ENCODE measurements at places on chromosomes 3 and 15. TPM values are rescaled to one million over a fixed set of nuclear protein-coding genes. Genes with fewer than 3 reads are reported as not detected.

POC1A gene
- not detected for total RNA-seq

AMIGO3 gene
- total RNA-seq: 3.0 TPM

GRCh38 chr3:37984051-37984450, 6.5 kb upstream of the VILL start:
- no peaks in the 10 kb centered on the region for H3K4me1 ChIP-seq
- H3K27me3 ChIP-seq: no peaks in the 10 kb centered on the region
- peaks cover 5% of the 10 kb centered on the region for H3K36me3 ChIP-seq
- no peak overlapping the region for H3K4me3 ChIP-seq
- no peak overlapping the region for H3K27ac ChIP-seq
- DNase-seq: no peak

GRCh38 chr3:12442654-12443501, 41.4 kb upstream of the TSEN2 start:
- DNase-seq: no peak
- H3K4me1 ChIP-seq: peaks cover 13% of the 10 kb centered on the region
- no peaks in the 10 kb centered on the region for H3K36me3 ChIP-seq
- no peaks in the 10 kb centered on the region for H3K27me3 ChIP-seq

- no peak overlapping the region for H3K4me3 ChIP-seq
- peaks cover 55% of the 10 kb centered on the region for H3K4me1 ChIP-seq
- DNase-seq: no peak
- peak overlapping the region; percentile 93 for H3K27ac ChIP-seq
- H3K27me3 ChIP-seq: no peaks in the 10 kb centered on the region
- H3K36me3 ChIP-seq: no peaks in the 10 kb centered on the region
These were observed 56.9 kb downstream of the AMOTL2 start for GRCh38 chr3:134317106-134317947.

DNA sequence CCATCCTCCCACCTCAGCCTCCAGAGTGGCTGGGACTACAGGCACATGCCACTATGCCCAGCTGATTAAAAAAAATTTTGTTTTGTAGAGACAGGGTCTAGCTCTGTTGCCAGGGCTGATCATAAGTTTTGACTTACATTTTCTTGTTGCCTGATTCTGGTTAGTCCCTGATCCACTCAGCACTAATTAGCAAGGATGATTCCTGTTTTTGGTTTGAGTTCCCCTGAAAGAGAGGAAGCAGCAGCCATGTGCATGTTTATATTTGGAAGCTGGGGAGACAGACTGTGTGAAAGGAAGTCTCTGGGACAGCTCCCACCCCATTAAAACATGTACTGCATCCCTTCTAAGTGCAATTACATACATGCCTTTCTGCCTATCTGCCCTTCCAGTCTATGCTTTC, 3.6 kb upstream of the NCK1 start:
- peaks cover 9% of the 10 kb centered on the region for H3K4me1 ChIP-seq
- H3K4me3 ChIP-seq: no peak overlapping the region
- H3K36me3 ChIP-seq: no peaks in the 10 kb centered on the region
- no peak overlapping the region for H3K27ac ChIP-seq

DNA sequence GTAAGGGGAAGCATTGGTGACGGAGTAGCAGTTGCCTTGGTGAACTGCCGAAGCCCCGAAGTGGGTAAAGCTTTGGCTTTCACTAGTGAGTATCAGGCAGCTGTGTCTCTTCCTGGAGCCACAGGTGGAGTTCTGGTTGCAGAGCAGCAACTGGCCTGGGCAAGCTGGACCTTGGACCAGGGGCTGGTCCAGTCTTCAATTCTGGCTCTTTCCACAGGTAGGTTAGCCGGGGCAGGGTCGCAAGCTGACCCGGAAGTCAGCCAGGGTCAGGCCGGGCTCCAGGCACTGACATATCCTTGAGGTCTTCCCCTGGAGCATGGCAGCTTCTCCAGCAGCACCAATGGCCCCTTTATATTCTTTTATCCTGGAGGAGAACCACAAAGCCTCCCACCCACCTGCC, 73.2 kb downstream of the TMEM44 start:
- no peaks in the 10 kb centered on the region for H3K4me1 ChIP-seq
- H3K27ac ChIP-seq: no peak overlapping the region
- H3K4me3 ChIP-seq: no peak overlapping the region
- no peak for DNase-seq

CHRD gene
- 19.5 TPM for total RNA-seq

GRCh38 chr3:177351206-177351605, 153.9 kb upstream of the TBL1XR1 start:
- H3K27me3 ChIP-seq: no peaks in the 10 kb centered on the region
- no peak for DNase-seq
- peaks cover 5% of the 10 kb centered on the region for H3K4me1 ChIP-seq
- H3K36me3 ChIP-seq: no peaks in the 10 kb centered on the region
- no peak overlapping the region for H3K4me3 ChIP-seq
- H3K27ac ChIP-seq: no peak overlapping the region

- H3K4me1 ChIP-seq: no peaks in the 10 kb centered on the region
- H3K4me3 ChIP-seq: no peak overlapping the region
- no peaks in the 10 kb centered on the region for H3K36me3 ChIP-seq
- H3K27me3 ChIP-seq: no peaks in the 10 kb centered on the region
- no peak for DNase-seq
- no peak overlapping the region for H3K27ac ChIP-seq
These were observed 74.1 kb downstream of the IGF2BP2 start for GRCh38 chr3:185750702-185751101.

DNA sequence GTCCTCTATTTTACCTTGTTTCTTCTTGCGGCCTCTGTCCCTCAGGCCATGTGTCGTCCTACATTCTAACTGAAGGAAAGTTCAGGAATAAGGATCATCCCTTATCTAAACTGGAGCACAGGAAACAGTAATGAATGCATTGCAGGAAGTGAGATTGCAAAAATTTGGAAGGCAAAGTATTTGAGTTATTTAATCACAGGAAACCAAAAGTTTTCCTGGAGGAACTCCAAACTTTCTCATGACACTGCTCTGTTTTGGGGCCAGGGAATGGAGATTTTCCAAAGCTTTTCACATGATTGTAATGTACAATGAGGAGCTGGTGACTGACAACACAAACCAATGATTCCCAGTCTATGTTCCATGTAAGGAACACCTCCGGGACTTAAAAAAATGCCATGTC, 57.8 kb upstream of the PLSCR4 start:
- peak overlapping the region; percentile 63 for H3K27ac ChIP-seq
- H3K4me1 ChIP-seq: peaks cover 10% of the 10 kb centered on the region
- H3K4me3 ChIP-seq: peak overlapping the region; percentile 37
- no peak for DNase-seq

IRAK2 gene
- total RNA-seq: 13.8 TPM

PLA2G4D gene
- not detected for total RNA-seq

DNA sequence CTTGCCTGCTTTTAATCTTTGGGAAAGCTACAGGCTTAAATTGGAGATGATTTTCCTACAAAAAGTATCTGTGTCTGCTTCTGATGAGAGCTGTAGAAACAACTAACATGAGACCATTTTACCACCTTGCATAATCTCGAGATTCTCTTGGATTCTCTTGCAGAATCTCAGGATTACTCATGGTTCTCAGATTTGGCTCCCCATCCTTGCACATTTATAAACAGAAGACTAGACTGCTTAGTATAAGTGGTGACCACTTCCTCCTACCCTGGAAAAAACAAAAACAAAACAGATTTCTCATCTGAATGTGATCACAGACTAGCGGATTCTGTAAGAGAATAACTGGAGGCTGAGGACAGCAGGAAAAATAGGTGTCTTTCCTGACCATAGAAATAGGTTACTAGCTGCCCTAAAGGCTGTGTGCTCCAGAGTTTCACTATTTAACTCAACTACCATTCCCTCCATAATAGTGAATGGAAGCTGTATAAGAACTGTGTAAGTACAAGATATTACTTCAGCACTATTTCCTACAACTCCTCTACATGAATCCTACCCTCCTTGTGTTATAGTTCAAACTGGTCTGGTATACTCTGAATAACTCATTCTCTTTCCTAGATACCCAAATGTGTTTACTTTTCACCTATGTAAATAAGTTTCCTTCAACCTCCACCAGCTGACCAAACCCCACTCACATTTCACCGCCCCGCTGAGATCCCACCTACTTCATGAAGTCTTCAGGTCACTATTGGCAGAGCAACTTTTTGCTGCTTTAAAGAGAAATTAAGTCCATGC, 122.2 kb upstream of the C2CD4B start:
- peaks cover 3% of the 10 kb centered on the region for H3K27me3 ChIP-seq
- H3K4me3 ChIP-seq: no peak overlapping the region
- no peak for DNase-seq
- no peak overlapping the region for H3K27ac ChIP-seq
- no peaks in the 10 kb centered on the region for H3K36me3 ChIP-seq
- H3K4me1 ChIP-seq: no peaks in the 10 kb centered on the region

C15orf62 gene
- total RNA-seq: 0.54 TPM

DNA sequence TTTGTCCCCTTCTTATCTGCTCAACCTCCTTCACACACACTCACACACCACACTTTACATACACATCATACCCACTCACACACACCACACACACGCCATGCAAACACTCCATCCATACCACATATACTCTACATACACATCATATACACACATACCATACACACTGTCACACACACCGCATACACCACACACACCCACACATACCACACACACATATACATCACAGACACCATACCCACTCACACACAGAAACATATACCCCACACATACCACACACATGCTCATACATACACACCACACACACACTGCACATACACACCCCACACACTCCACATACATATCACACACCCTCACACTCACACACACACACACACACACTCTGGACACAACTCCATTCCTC, 54.3 kb upstream of the ACP3 start:
- H3K4me1 ChIP-seq: no peaks in the 10 kb centered on the region
- H3K4me3 ChIP-seq: no peak overlapping the region
- DNase-seq: no peak
- H3K36me3 ChIP-seq: no peaks in the 10 kb centered on the region
- H3K27me3 ChIP-seq: no peaks in the 10 kb centered on the region
- no peak overlapping the region for H3K27ac ChIP-seq

DNA sequence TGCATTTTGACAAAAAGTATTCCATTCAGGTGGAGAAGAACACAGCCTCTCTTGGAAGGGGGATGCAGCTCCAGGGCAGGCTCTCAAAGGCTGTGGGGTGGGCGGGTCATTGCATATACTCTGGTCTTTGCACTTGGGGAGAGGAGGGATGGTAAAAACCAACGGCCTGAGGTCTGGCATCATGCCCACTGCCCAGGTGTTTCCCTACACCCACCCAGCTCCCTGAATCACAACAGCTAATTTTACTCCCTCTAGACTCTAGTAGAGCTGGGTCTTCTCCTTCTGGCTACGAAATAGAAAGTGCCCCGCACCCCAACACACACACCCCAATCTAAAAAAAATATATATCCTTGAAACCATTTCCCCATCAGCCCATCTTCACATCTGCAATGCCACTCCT, 1.0 kb downstream of the MYLK start:
- peaks cover 39% of the 10 kb centered on the region for H3K4me1 ChIP-seq
- peak overlapping the region; percentile 80 for H3K4me3 ChIP-seq
- H3K36me3 ChIP-seq: no peaks in the 10 kb centered on the region
- H3K27me3 ChIP-seq: no peaks in the 10 kb centered on the region

GRCh38 chr3:89113893-89114840, 6.7 kb downstream of the EPHA3 start:
- H3K27ac ChIP-seq: no peak overlapping the region
- H3K4me3 ChIP-seq: peak overlapping the region; percentile 57
- no peaks in the 10 kb centered on the region for H3K4me1 ChIP-seq
- no peaks in the 10 kb centered on the region for H3K36me3 ChIP-seq
- no peak for DNase-seq

GOLGA8M gene
- 0.81 TPM for total RNA-seq

DNA sequence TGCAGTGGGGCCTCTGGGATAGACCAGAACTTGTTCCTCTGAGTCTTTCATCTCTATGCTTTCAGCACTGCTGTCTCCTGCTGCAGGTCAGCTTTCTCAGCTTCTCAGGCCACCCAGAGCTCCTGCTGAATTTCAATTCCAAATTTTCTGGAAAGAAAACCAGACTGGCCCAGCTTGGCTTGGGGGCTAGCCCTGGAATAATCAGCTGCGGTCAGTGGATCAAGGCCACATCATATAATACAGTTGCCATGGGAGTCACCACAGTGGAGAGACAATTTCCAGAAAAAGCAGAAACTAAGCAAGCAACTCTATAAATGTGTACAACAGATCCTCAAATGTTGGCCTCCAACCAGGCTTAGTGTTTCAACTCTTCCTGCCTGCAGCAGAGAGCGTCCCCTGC, 91.1 kb upstream of the SLC24A5 start:
- no peak overlapping the region for H3K27ac ChIP-seq
- no peak overlapping the region for H3K4me3 ChIP-seq
- H3K27me3 ChIP-seq: no peaks in the 10 kb centered on the region
- H3K36me3 ChIP-seq: no peaks in the 10 kb centered on the region

ABI3BP gene
- total RNA-seq: 46.8 TPM

CHRFAM7A gene
- 7.6 TPM for total RNA-seq

- no peaks in the 10 kb centered on the region for H3K36me3 ChIP-seq
- H3K4me3 ChIP-seq: no peak overlapping the region
- no peak for DNase-seq
- H3K4me1 ChIP-seq: peaks cover 21% of the 10 kb centered on the region
- H3K27ac ChIP-seq: no peak overlapping the region
These were observed 180.0 kb upstream of the TGFBR2 start for GRCh38 chr3:30426293-30426993.

GRCh38 chr3:74639681-74640080, 25.2 kb upstream of the CNTN3 start:
- no peak overlapping the region for H3K4me3 ChIP-seq
- H3K4me1 ChIP-seq: no peaks in the 10 kb centered on the region
- DNase-seq: no peak
- H3K36me3 ChIP-seq: no peaks in the 10 kb centered on the region
- no peaks in the 10 kb centered on the region for H3K27me3 ChIP-seq

DNA sequence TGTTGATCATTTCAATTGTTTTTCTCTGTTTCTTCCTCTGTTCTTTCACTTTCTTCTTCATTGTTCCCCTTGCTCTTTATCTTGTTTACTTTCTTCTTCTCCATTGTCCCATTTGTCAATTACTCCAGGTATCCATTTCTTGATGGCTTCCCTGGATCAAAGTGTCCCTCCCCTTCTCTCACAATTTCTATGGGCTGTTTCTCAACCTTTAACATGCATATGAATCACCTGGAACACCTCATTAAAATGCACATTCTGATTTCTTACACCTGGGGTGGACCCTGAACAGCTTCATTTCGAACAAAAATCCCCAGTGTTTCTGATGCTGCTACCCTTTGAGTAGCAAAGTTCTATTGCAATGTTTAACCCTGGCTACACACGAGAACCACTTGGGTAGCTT, 454.8 kb downstream of the EPHA6 start:
- H3K4me1 ChIP-seq: no peaks in the 10 kb centered on the region
- no peaks in the 10 kb centered on the region for H3K36me3 ChIP-seq
- DNase-seq: no peak
- no peak overlapping the region for H3K4me3 ChIP-seq

PLSCR4 gene
- total RNA-seq: 148 TPM

SPINK8 gene
- not detected for total RNA-seq

- H3K4me1 ChIP-seq: no peaks in the 10 kb centered on the region
- H3K36me3 ChIP-seq: no peaks in the 10 kb centered on the region
- DNase-seq: no peak
- no peak overlapping the region for H3K27ac ChIP-seq
- H3K27me3 ChIP-seq: no peaks in the 10 kb centered on the region
These were observed 222.2 kb downstream of the EPHB1 start for GRCh38 chr3:135017003-135017893.

Measured in thoracic aorta (tissue), 2 donors.